ENCODE measurements at places on chromosomes 6 and 20. TPM values are rescaled to one million over a fixed set of nuclear protein-coding genes. Genes with fewer than 3 reads are reported as not detected.
A peak's percentile ranks its signal among the peaks of the same experiment; 100 is the strongest.

- DNase-seq = peak; percentile 79
These were observed 7.8 kb upstream of the MDGA1 start for GRCh38 chr6:37705239-37706051.

DNA sequence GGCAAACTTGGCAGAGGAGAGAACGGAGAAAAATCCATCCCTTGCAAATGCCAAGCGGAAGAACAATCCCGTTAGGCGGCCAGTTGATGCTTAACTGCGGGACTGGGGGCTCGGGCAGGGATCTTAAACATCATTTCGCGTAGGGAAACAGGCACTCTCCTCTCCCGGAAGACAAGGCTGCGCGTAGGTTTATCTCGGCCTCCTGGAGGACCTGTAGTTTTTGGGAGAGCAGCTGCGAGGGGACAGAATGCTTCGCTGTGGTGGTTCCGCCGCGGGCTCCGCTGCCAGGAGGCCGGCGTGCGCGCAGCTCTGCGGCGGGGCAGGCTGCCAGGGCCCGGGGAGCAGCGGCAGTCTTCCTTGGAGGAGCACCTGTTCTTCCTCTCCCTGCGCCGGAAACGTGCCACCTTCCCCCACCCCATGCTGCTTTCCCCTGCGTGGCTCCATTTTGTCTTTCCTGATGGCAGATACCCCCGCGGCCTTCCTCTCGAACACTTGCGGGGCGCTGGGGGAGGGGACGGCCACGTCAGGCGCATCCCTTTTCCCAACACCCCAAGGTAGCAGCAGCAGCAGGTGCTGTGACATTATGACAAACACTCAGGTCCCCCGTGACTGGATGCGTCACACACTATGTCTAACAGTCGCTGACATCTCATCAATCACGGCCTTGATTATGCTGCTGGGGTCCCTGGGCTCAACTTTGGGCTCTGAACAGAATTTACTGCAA is 230.7 kb upstream of the BTBD3 start:
- DNase-seq = peak; percentile 48

DNA sequence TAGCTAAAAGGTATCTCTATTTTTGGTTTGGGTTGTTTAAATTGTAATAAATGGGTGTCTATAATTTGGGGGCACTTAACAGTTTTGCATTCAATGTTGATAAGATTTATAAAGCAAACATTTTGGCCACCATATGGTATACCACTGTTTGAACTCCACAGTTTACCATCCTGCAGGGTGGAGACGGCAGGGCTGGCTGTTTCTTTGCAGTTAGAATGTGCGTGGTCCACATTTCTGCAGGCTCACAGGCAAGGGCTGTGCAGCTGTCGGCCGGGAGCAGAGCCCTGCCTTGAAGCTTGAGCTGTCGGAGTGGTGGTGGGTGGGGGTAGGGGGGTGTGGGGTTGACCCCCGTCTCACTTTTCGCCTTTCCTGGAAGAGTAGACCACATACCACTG is 135.9 kb downstream of the CDH4 start:
- no peak for DNase-seq

GRCh38 chr20:52532674-52533073 is 341.1 kb upstream of the ZFP64 start:
- DNase-seq = no peak

GRCh38 chr20:24190905-24191304 is 202.3 kb upstream of the GGTLC1 start:
- DNase-seq = no peak

- DNase-seq = no peak
These were observed 37.8 kb downstream of the NCOA7 start for GRCh38 chr6:125828476-125829039.

- no peak for DNase-seq
These were observed 398.0 kb upstream of the PLCB4 start for GRCh38 chr20:8670893-8671215.

DNA sequence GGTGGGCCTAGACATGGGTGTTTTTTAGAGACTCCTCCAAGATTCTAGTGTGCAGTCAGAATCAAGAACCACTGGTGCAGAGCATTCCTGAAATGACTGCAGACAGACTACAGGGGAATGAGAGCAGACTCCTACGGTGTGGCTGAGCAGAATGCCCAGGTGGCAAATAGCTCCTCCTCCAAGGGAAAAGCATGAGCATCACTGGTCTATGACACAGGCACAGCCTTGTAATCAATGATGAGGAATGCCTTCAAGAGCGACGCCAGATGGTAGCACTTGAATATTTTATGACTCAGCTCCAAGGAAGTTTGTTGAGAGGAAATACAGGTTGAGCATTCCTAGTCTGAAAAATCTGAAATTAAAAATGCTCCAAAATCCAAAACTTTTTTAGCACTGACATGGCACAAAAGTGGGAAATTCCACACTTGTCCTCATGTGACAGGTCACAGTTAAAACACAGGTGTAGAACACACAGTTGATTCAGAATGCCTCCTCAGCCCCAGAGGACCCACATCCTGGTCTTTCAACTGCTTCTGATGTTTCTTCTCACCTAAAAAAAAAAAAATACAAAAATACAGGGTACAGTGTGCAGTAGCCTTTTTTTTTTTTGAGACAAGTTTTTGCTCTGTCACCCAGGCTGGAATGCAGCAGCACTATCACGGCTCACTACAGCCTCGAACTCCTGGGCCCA is 10.6 kb upstream of the FAM8A1 start:
- DNase-seq = no peak

DNA sequence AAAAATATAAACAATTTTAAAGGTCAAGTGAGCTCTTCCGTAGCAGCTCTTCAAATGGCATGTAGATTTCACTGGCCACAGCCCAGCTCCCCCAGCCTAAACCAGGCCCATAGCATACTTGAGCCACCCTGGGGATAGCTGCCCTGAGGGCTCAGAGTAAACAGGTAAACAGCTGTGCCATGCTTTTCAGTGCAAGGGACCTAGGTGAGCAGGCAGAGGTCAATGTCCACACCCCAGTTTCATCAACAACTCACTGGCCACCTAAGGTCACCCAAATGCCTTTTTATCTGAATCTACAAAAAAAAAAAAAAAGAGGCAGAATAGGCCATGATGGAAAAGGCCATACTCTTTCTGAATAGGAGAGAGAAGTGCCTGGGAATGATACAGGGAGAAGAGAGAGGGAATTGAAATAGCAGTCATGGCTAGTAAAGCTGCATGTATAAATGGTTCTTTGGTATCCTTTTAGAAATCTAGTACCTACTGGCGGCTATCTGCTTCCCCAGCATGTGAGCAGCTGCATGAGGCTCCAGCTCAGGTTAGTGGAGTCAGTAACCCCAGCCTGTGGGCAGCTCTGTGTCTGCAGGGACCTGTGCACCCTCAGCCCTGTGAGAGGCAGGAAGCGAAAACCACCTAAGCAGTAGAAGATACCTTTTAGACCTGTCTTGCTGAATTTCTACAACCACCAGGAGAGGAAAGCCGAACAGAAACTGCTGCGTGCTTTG is 77.0 kb downstream of the FOXA2 start:
- DNase-seq = no peak

The AARS2 gene
- total RNA-seq = 17.4 TPM

The CD109 gene
- 6.0 TPM for total RNA-seq

The PROKR2 gene
- total RNA-seq = not detected

The HRH3 gene
- total RNA-seq = 4.2 TPM

The FUT9 gene
- 6.7 TPM for total RNA-seq

Data from ureter (tissue), 1 donor.